Activated CD8-positive, alpha-beta T cell treated with anti-CD3 and anti-CD28 coated beads, Interleukin-2, amount 10 ng/mL, durations not matched to agents 7 days and 5 days (primary cell): ENCODE measurements at places on chromosomes 1 and 21. TPM values are rescaled to one million over a fixed set of nuclear protein-coding genes. Genes with fewer than 3 reads are reported as not detected.

KLF18 gene
- total RNA-seq: not detected

- DNase-seq: no peak
Measured at GRCh38 chr1:58248072-58248471, 298.5 kb downstream of the OMA1 start.

DNA sequence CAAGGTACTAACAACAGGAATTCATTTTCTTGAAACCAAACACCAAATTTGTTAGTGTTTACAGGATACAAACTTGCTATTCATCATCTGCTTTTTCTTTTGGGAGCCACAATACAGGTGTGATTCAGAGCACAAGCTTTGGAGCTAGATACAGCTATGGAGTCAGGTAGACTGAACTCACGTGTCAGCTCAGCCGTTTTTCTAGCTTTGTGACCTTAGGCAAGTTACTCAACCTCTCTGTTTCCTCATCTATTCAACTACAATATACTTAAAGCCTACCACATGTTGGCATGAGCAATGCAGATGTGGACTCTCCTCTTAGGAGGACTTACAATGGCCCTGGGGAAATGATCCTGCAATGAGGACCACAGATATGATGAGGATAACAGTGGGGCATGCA is 6.3 kb downstream of the HTR1D start:
- no peak for DNase-seq

DNA sequence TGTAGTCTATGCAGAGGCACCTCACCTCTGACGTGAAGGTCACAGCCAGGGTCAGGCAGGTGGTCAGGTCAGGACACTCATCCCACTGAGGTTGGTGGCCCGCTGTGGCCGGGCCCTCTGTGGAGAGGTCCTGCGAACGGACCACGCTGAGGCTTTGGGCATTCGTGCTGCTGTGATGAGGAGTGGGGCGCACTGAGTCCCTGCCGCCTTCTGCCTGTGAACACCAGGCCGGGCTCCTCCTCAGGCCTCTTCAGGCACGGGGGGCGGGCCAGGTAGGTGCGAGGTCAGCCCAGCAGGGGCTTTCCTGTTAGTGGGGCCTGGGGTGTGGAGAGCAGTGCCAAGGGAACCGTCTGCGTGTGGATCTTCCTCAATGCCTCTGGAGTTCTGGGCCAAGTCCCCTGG is 39.0 kb downstream of the COQ8A start:
- DNase-seq: no peak

- DNase-seq: no peak
Measured at GRCh38 chr1:41108696-41109275, 87.3 kb upstream of the SLFNL1 start.

- DNase-seq: no peak
Measured at GRCh38 chr1:156230473-156230837, 11.5 kb upstream of the BGLAP start.
